ENCODE measurements at places on chromosomes 12 and 14.

GRCh38 chr14:37595809-37596621, 586 bp downstream of the TTC6 start:
- peak; percentile 90 for DNase-seq

GRCh38 chr14:51058382-51058781, 36.5 kb downstream of the TRIM9 start:
- no peak for DNase-seq

DNA sequence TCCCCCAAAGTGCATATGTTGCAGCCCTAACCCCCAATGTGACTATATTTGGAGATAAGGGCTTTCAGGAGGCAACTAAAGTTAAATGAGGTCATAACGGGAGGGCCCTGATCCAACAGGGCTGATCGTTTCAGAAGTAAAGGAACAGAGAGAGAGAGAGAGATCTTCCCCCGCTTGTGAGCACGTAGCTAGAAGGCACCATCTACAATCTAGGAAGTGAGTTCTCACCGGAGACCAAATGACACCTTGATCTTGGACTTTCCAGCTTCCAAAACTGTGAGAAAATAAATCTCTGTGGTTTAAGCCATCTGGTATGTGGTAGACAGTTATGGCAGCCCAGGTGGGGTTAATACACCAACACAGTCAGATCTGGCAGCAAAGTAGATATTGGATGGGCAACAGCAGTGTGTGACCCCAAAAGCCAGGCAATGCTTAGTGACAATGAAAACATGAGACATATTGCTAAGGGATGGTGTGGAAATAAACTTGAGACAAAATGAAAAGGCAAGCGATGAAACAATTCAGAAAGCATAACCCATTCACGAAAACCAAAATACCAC, 147.2 kb upstream of the GSC start:
- DNase-seq: no peak

DNA sequence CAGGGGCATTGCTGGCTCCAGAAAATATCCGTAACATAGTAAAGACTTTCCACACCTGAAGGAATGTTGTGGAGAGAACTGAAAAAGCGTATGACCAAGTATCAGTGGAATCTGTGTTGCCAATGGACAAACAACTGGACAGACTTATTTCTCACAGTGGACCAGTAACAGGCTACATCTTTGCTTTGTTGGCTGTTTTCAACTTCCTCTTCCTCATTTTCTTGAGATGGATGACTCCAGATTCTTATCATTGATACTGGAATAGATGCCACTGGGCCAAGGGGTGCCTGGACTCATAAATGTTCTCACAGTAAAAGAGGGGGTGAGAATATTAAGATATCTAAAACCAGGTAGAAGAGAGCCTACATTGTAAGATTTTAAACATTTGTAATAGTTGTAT, 6.4 kb downstream of the GAS2L3 start:
- no peak for DNase-seq

DNA sequence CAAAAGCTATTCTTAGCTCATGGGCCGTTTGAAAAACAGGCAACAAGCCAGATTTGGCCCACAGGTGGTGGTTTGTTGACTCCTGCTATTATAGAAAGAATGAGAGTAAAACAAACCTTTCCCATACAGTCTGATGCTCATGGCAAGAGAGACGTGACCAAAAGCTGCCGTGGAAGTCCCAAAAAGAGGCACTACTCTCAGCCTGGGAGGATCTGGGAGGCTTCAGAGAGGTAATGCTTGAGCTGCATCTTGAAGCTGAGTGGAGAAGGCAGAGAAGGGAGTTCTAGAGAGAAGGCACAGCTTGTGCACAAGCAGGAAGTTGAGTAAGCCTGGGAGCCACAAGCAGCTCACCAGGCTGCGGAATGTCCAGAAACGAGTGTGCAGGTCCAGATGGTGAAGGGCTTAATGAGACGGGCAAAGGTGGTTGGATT, 9.6 kb downstream of the PLXNC1 start:
- DNase-seq: no peak

DNA sequence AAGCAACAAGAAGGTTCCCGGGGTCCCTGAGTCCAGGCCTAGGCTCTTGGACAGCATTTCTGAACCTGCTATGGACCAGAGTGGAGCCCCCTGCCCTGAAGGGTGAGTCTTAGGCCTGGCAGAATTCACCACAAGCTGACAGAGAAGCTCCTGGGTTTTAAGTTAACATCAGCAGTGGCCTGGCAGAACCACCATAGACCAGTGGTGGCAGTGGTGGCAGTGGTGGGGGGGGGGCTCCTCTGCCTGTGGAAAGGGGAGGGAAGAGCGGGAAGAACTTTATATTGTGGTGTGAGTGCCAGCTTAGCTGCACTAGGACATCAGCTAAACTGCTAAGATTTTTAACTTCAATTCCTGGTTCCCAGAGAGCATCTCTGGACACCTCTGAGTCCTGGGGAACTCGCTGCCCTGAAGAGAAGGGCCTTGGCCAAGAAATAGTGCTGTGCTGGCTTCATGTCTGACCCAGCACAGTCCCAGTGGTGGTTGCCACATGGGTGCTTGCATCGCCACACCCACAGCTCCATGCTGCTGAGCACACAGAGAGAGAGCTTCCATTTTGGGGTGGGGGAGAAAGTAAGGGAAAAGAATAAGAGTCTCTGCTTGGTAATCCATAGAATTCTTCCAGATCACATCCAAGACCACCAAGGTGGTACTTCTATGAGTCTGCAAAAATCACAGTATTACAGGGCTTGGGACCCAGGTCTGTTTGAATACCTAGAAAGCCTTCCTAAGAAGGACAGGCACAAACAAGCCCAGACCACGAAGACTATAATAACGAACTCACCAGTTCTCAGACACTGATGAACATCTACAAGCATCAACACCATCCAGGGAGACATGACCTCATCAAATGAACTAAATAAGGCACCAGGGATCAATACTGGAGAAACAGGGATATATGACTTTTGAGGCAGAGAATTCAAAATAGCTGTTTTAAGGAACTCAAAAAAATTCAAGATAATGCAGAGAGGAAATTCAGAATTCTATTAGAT, 20.4 kb upstream of the RNF212B start:
- no peak for DNase-seq

DNA sequence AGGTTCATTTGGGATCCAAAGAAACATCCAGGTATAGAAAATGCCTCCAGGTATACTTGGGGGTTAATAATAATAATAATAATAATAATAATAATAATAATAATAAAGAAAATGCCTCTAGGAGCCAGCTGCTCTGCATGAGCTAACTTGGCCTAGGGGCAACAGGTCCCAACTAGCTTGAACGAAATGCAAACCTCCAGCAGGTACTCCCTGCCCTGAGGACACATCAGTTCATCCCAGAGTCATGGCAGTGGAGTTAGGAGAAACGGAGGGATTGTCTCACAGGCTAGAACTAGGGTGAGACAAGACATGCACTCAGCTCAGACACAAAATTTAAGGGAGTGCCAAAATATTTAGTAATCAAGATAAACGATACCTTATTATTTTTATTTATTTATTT, 12.5 kb upstream of the TMEM229B start:
- no peak for DNase-seq

DNA sequence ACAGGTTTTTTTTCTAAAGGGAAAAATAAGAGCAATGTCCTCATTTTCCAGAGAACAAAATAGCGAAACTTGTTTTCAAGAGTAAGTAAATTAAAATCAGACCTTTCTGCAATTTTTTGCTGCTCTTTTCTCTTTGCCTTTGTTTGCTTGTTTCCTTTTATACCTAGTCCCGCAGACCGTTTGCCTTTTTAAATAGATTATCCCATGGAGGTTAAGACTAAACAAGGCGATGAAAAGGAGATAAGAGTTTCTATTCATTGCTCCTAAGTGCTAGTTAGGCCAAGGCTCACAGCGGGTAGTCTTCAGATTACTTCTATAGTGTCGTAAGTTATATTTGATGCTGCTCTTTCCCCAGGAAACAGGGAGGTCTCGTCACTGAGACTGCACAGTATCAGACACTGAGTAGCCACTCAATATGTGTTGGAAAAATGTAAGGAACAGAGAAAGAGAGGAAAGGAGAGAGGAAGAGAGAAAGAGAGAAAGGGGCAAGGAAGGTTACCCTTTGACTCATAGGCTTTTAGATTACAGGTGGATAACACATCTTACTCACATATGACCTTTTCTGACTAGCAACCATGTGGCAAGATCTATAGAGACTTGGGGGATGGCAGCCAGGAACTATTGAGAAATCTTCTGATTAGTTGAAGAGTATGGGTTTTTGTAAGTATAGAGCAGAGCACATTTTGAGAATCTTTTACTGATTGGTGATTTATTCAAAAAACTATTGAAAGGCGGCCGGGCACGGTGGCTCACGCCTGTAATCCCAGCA, 107.5 kb upstream of the PARP11 start:
- no peak for DNase-seq

- DNase-seq: no peak
These were observed 4.3 kb downstream of the GRIP1 start for GRCh38 chr12:66674495-66675122.

DNA sequence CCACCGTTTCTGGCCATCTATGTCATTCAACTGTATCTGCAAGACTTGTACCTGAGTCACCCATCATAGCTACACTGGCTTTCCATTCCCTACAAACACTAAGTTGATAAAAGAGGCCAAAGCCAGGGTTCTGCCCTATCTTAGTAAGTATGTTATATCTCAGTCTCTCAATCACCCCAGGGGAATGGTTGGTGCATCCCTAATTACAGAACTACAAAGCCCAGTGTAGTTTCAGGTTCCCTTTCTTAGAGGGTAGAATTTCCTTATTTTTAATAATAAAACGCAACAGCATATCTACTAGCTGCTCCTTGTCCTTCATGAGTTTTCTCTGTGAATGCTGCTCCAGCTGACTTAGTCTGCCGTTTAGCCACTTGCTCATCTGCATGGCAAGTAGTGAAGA, 57.6 kb downstream of the ST8SIA1 start:
- no peak for DNase-seq

- no peak for DNase-seq
These were observed 326.1 kb downstream of the NAV3 start for GRCh38 chr12:78156751-78157150.

- DNase-seq: no peak
These were observed 40.5 kb downstream of the ESR2 start for GRCh38 chr14:64253672-64254071.

- DNase-seq: no peak
These were observed 28.2 kb downstream of the GALNT16 start for GRCh38 chr14:69288011-69288771.

DNA sequence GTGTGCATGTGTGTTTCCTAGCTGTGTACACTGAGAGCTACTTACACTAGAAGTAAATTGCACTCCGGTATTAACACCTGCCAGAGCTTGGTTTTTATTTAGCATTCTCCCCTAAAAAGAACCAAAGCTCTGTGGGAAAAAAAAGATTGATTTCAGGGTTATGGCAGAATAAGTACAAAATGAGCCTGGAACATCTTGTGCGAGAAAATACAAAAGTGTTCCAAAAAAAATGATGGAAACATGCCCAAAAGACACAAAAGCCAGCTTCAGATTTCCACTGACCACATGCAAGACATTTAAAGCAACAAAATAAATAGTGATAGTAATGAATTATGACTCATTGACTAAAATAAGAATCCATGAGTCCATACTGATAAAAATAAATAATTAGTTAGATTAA, 188.3 kb downstream of the GXYLT1 start:
- DNase-seq: no peak

DNA sequence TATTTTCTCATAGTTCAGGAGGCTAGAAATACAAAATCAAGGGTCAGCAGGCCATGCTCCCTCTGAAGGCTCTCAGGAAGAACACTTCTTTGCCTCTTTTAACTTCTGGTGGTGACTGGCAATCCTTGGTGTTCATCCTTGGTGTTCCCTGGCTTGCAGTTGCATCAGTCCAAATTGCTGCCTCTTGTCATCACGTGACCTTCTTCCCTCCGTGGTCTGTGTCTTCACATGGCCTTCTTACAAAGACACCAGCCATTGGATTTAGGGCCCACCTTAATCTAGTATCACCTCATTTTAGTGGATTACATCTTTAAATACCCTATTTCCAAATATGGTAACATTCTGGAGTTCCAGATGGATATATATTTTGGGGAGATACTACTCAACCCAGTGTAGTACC, 7.5 kb upstream of the LRRC9 start:
- no peak for DNase-seq

- DNase-seq: no peak
These were observed 9.6 kb downstream of the FLRT2 start for GRCh38 chr14:85539510-85539909.

GRCh38 chr12:104588921-104589590, 132.3 kb downstream of the CHST11 start:
- no peak for DNase-seq

- no peak for DNase-seq
These were observed 20.9 kb upstream of the PPP1CC start for GRCh38 chr12:110763583-110763982.

DNA sequence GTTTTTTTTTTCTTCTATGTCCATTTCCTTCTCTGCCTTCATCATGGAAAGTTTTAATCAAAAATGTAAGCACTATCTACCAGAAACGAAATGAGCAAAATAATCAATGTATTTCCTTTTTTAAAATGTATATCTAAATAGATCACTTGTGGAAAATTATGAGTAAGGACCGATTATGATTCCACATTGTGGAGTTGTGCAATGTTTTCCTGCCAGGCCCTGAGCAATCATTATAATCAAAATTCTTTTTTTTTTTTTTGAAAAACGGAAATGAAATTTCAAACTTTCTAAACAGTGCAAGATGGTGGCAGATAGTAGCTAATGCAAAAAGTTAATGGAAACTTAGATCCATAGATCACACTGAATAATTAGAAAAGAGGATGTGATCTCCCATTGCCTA, 1074.6 kb upstream of the TMEM132C start:
- DNase-seq: no peak

- DNase-seq: no peak
These were observed 17.5 kb downstream of the SLC35F4 start for GRCh38 chr14:57848353-57848752.

- DNase-seq: no peak
These were observed 33.8 kb downstream of the ARMH4 start for GRCh38 chr14:58118097-58118815.

GRCh38 chr12:6337958-6338433, 3.9 kb downstream of the TNFRSF1A start:
- no peak for DNase-seq

- no peak for DNase-seq
These were observed 916 bp upstream of the PAWR start for GRCh38 chr12:79691511-79692248.

- DNase-seq: no peak
These were observed 510.9 kb upstream of the TBX3 start for GRCh38 chr12:115194857-115195256.

DNA sequence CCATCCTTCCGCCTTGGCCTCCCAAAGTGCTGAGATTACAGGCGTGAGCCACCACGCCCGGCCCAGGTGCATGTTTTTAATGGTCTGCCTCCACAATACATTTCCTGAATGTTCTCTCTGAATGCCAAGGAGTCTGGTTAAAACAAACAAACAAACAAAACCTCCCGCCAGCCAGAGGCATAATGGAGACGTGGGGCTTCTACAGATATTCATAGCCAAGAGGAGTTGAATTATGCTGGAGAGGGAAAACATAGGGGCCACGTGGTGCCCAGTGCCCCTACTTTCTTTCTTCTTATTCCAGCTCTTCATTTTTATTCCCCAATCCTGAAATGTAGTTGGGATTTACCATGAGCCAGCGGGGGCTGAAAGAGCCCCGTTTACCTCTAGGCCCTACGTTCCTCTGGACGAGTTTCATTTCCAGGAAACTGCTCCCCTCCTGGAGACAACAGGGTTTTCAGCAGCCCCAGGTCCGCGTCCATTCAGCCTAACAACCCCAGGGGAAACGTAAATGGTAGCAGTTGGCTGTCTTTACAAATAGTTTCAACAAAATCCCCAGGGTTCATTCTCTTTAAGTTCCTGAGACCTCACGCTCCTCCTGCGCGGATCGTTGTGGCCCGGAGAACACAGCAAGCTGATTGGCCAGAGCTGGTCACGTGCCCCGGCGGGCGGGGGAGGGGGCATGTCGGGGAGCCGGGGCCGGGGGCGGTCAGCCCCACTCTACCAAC, 108.5 kb upstream of the ESRRB start:
- peak; percentile 55 for DNase-seq

All from 8988T (cell line).